ENCODE measurements at places on chromosomes 5 and 9.

DNA sequence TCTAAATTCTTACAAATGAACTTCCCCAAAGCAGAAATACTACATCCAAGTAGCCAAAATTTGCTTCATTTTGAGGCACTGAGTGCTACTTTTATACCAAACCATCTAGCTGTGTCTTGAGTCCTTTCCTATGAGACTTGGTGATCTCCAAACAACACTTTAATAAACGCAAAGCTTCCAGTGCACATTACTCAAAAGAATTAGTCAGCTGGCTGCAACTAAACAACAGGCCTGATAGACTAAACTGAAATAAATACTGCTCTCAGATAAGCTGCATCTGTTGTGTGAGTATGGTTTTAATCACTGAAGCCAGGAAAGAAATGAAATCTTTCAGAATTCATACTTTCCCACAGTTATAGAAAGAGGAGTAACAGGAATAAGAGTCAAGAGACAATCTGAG, 80.3 kb downstream of the VCAN start:
- no peak for DNase-seq

GRCh38 chr5:126680191-126680817, 79.6 kb downstream of the PHAX start:
- peak; percentile 82 for DNase-seq

DNA sequence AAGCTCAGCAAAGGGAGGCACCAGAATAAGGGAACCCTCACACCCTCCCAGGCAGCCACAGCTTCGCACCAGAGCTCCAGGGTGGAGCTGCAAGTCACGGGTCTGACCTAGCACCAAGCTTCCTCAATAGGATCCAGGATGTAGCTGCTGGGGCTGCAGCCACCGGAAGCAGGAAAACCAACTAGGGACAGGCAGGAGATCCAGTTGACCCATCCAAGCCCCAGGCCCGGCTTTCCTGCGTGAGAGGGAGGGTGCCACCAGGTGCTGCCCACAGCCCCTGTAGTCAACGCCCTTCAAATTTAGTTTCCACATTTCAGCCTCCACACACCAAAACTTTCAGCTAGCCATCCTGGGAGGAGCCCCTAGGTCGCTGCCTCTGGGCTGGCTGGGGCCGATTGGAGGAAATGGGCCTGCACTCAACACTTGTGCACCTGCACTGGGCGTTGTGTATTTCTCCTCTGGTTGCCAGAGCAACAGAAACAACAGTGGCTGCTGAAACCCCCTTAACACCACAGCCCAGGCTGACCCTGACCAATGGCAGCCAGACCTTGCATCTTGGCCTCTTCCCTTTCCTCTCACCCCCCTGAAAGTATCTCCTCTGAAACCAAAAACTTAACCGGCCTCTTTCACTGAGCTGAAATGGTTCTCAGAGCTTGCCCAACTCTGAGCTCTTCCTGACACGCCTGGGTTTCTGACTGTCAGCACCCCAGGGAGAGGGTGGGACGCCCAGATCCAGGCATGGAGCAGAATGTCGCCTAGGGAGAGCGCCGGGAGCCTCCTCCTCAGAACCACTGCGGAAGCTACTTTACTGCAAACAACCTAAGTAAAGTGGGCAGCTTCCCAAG, 226.5 kb upstream of the MAP3K1 start:
- DNase-seq, result no peak

GRCh38 chr5:65037831-65038815, 269.4 kb downstream of the CWC27 start:
- DNase-seq, result no peak

- DNase-seq, result peak; percentile 51
Measured at GRCh38 chr5:91266184-91266705, 116.9 kb downstream of the ARRDC3 start.

- DNase-seq, result no peak
Measured at GRCh38 chr5:174744896-174745295, 20.5 kb downstream of the MSX2 start.

DNA sequence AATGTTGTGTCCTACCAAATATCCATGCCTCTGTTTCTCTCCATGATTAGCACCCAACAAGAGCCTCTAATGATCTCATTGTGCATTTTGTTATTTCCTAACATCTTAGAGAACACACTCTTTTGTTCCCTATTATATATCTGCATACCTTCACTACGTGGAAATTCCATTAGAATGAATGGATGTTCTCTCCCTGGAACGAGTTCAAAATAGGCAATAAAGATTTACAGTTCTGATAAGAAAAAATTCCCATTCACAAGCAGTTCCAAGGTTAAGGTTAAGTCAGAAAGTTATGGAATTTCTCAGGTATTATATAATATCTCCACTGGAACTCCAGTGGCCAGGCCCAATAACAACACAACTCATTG, 83.7 kb downstream of the TRPM6 start:
- peak; percentile 28 for DNase-seq

- no peak for DNase-seq
Measured at GRCh38 chr9:110143950-110144545, 63.9 kb downstream of the C9orf152 start.

DNA sequence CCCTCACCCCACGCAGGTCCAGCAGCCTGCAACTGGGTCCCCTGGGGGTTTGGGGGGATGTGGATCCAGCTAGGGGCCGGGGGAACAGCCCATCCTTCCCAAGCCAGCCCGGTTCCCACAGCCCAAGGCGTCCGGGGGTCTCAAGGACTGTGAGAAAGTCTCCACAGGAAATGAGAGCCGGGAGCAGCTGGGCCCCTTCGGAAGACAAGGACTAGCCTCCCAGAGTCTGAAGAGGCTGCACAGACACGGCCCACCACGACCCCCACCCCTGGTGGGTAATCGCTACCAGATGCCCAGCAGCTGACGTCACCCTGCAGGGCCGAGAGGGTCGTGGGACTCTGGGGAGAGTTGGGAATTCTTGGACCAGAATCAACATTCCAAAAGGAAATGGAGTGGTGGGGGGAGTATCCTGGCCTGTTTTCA, 10.5 kb downstream of the SH2D3C start:
- DNase-seq, result no peak

GRCh38 chr5:78827725-78828124, 157.4 kb downstream of the ARSB start:
- DNase-seq, result no peak

DNA sequence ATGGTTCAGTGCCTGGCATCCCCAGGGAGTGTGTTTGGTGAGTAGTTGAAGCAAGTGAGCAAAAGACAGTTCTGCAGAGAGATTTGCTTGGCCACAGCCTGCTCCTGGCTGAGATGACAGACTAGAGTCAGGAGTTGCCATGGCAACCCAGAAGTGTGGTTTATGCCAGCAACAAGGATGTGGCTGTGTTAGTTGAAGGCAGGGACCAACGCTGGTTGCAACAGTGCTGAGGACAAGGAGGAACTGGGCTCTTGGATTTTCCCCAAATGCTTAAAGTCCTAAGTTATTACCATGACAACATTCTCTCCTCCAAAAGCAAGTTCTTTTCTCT, 2.7 kb downstream of the NXNL2 start:
- no peak for DNase-seq

DNA sequence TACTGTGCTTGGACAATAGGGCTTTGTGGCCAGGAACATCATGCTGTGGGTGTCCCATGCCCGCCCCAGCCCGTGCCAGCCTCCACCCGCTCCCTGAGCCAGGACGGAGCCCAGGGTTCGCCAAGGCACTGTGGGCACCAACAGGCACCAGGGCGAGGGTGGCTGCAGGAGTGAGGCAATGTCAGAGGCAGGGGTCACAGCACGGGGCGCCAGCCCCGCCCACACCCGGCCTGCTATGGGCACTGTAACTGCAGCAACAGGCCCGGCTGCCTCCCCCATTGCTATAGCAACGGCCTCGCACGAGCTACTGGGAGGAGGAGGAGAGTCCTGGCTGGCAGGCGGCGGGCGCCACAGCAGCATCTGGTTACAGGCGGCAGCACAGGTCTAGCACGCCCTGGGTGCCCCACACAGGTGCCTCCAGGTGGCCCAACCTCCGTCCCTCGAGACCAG, 2.5 kb downstream of the ABCA2 start:
- DNase-seq, result no peak

DNA sequence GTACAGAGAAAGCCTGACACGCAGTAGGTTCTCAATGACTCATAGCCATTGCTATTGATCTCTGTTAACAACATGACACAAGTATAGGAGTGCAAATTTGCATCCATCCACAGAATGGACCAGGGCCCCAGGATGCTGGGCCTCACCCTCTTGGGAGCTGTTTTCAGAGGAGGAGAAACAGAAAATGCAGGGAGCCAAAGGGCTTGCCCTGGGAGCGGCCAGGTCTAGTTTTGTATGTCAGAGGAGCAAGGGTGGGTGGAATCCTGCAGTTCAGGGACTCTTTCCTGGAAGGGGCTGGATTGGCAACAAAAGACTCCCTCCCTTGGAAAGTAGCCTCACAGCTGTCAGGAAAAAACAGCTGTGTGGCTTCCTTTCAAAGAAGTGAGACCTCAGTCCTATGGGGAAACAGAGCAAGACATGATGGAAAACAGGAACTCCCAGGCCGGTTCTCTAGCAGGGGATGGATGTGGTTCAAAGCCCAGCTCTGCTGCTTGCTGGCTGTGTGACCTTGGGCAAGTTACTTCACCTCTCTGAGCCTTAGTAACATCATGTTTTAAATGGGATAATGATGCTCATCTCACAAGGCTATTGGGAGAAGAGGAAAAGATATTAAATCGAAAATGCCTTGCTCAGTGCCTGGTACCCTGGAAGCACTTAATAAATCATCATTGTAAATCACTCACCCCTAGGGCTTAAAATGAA, 50.5 kb upstream of the SH3PXD2B start:
- DNase-seq, result no peak

GRCh38 chr5:95533761-95534160, 21.0 kb downstream of the SKIC3 start:
- no peak for DNase-seq

DNA sequence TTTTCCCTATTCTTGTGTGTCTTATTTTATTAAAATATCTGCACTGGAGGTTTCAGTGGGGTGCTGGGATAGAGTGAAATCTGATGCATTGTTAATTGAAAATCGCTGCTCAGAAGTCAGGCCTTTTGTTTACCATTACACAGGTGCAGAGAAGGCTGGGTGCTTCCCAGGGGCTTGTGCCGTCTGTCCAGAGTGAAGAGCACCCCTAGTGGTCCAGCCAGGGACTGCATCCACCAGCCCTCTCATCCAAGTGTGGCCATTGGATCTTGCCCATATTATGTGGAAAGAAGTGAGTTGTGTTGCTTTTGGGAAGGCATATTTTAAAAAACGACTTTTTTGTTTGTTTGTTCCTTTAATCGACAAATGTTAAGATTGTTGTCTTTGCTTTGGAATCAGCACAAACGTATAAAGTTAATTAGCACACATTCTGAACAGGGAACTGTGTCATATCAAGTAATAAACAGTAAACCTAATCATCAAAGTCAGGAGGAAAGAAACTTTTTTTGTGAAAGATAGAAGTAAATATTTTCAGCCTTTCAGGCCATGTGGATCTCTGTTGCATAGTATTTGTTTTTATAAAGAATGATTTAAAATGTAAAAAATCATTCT, 315.6 kb downstream of the MTRR start:
- no peak for DNase-seq

GRCh38 chr5:33161421-33161820, 279.3 kb upstream of the TARS1 start:
- no peak for DNase-seq

GRCh38 chr9:130661451-130662098, 2.8 kb upstream of the PRDM12 start:
- DNase-seq, result no peak

GRCh38 chr5:92081958-92082712, 699.0 kb upstream of the ARRDC3 start:
- no peak for DNase-seq

- no peak for DNase-seq
Measured at GRCh38 chr9:77679088-77679487, 31.0 kb upstream of the GNA14 start.

DNA sequence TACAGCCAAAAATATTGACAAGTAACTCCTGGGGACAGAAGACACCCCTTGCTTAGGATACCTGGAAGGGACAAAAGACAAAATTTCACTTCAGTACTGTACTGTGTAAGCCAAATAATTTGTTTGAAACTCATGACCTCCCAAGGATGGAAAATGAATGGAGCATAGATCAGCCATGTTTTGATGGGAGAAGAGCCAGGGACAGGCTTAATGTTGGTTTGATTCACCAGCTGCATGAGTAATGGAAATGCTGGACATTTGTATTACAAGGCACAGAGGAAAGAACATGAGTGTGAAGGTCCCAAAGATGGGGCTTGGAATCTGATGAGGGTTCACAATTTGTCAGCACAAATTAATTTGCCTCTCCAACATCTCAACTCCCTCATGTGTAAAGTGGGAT, 122.8 kb downstream of the ENC1 start:
- DNase-seq, result peak; percentile 34

Data from NCI-H226 (cell line).